Lung (tissue), 17 donors: ENCODE measurements at places on chromosomes 7 and 10.

DNA sequence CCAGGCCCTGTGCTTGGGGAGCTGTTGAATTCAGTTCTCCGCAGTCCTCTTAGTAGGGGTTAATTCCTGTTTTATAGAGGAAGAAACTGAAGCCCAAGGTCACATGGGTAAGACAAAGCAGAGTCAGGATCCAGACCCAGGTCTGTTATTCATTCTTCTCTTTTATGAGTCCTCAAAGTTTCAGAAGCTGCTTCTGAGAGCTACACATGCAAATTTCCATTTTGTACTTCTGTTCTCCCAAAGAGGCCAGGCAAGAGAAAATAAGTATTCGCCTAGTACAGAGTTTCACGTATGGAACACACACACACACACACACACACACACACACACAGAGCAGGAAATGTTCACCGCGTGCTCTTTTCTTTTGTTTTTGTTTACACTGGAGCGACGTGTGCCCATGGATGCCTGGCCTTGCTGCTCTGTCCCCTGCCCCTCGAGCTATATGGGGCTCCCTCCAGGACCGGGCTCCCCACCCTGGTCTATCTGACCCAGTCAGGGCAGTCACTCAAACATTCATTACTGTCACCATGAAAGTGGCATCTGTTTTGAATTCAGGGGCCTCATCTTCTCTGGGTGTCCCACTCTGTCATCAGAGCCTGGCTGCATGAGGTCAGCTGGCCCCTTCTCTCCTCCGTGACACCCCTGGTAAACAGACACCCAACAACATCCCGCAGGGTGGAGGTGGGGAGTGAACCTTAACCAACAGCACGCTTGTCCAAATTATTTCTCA lies 84.4 kb downstream of the TNS3 start:
- peak; percentile 67 for DNase-seq

GRCh38 chr10:108735380-108735779 lies 1187.9 kb downstream of the XPNPEP1 start:
- DNase-seq: no peak

DNA sequence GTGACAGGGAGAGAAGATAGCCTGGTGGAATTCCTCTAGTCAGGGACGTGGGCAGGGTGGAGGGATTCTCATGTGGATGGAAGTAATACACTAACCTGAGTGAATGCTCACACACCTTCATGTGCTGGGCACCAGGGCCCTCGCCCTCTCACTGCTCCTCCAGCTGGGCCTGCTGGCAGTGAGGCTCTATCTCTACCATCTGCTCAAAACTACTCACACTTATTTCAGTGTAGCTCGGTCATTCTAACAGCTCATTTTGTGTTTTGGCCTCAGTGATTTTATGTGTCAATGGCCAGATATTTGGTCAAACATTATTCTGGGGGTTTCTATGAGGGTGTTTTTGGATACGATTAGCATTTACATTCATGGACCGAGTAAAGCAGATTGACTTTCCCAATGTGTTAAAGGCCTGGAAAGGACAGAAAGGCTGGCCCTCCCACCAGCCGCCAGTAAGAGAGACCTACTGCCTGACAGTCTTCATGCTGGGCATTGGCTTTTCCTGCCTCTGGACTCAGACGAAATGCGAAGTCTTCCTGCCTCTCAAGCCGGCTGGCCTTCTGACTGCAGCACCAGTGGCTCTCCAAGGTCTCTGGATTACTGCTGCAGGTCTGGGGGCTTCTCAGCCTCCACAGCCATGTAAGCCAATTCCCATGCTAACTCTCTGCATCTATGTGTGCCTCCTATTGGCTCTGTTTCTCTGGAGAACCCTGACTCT lies 335.4 kb downstream of the CXCL12 start:
- no peak for DNase-seq

GRCh38 chr10:34869135-34869836 lies 54.2 kb upstream of the PARD3 start:
- no peak for DNase-seq

- no peak for DNase-seq
Observed at GRCh38 chr7:55550841-55551537, 21.3 kb downstream of the VOPP1 start.

DNA sequence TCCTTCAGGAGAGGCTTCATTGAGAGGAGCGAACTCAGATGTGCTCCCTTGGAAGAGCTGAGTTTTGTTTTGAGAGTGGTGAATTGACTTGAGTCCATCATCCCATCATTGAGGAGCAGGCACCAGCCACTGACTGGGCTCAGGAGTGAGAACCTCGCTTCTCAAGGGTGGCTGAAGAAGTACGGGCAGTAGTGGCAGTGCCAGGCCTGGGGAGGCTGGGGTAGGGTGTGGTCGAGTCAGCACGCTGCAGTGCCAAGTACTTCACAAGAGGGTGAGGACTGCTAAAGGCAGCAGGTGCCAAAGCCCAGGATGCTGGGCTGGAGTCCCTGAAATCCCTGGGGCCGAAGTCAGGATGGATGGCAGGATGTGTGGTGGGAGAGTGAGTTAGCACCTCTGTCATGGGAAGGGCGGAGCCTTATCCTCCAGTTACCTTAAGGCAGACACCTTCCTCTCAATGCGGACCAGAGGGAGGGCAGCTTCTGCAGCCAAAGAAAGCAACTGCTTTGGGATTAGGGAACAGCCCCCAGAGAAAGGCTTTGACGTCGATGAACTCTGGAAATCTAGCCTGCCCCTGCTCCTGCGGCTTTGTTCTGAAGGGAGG lies 210.3 kb downstream of the CAMK1D start:
- DNase-seq: no peak

DNA sequence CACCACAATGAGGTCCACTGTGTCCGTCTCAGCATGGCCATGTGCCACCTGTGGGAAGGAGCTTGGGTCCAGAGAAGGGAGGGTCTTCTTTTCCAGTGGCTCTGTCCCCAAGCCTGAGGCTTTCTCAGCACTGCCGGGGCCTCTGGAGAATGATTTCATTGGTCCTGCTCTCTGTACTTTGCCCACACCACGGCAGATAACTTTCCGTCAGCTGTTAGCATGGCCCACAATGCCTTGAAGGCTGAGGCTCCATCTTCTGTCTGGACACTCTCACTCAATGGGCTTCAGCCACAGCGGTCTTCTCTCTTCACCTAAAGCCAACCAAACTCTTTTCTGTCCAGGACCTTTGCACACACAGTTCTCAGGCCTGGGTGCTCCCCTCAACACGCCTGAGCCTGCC lies 192.5 kb downstream of the CXCL12 start:
- DNase-seq: no peak

GRCh38 chr10:62433181-62433692 lies 59.1 kb downstream of the ZNF365 start:
- DNase-seq: no peak

- DNase-seq: no peak
Observed at GRCh38 chr7:114218283-114218682, 196.3 kb upstream of the FOXP2 start.

- DNase-seq: no peak
Observed at GRCh38 chr7:149713061-149713730, 60.2 kb downstream of the ZNF467 start.

GRCh38 chr10:73785721-73786511 lies 510 bp downstream of the ZSWIM8 start:
- DNase-seq: peak; percentile 33

DNA sequence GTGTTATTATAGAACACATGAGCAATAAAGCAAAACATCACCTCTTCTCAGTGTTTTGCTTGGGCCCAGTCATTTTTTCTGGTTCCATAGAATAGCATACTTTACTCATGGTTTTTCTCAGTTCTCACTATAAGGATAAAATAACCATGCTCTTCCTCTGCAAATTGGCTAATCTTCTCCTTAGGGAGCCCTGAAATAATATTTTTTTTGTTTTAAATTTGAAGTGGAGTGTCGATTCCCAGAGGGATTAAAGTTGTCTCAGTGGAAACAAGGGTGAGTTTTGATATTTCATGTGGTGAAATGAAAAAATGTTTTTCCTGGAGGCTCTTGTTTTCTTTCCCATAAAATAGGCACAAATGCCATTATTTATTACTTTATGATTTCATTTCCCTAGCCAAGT lies 127.3 kb downstream of the NOC3L start:
- no peak for DNase-seq

- no peak for DNase-seq
Observed at GRCh38 chr7:83824214-83824613, 175.3 kb upstream of the SEMA3E start.

DNA sequence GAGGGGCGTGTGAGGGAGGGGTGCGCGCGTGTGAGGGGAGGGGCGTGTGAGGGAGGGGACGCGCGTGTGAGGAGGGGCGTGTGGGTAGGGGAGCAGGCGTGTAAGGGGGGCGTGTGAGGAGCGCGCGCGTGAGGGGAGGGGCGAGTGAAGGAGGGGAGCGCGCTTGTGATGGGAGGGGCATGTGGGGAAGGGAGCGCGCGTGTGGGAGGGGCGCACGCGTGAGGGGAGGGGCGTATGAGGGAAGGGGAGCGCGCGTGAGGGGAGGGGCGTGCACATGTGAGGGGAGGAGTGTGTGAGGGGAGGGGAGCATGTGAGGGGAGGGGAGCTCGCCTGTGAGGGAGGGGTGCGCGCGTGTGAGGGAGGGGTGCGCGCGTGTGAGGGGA lies 19.1 kb downstream of the MXI1 start:
- DNase-seq: peak; percentile 98

- no peak for DNase-seq
Observed at GRCh38 chr10:86756511-86757112, at the start of gene BMPR1A. Gene BMPR1A (plus strand): TSS chr10:86756619. CDS start chr10:86876019, 119,400 bp downstream.

GRCh38 chr10:14112056-14112455 lies 218.7 kb downstream of the FRMD4A start:
- DNase-seq: no peak

- DNase-seq: no peak
Observed at GRCh38 chr10:96789571-96790108, 42.5 kb upstream of the LCOR start.

DNA sequence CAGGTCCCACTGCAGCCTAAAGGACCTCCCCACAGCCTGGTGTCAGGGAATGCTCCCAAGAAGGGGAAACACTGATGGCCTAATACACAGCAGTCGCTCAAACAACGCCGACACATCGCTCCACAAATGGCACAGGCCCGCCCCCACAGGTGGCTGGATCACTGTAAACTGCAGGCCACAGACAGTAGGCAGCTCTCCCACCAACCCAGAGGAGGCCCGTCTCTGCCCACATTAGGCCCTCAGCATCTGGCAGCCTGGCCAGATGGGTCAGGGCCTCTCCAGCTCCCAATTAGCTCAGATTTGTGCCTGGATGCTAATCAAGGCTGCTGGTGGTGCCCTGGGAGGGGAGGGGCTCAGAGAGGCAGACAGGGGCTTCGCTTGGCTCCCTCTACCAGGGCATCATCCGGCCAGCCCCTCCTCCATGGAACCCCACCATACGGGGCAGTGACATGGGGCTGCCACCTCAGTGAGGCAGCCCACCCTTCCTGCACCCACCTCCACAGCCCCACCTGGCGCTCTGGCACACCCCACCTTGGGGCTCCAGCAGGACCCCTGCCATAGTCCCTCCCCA lies 42.7 kb downstream of the CAMK2B start:
- no peak for DNase-seq

GRCh38 chr7:33339074-33339790 lies 209.9 kb downstream of the BBS9 start:
- no peak for DNase-seq

- no peak for DNase-seq
Observed at GRCh38 chr10:93026072-93026471, 34.5 kb upstream of the CYP26C1 start.

DNA sequence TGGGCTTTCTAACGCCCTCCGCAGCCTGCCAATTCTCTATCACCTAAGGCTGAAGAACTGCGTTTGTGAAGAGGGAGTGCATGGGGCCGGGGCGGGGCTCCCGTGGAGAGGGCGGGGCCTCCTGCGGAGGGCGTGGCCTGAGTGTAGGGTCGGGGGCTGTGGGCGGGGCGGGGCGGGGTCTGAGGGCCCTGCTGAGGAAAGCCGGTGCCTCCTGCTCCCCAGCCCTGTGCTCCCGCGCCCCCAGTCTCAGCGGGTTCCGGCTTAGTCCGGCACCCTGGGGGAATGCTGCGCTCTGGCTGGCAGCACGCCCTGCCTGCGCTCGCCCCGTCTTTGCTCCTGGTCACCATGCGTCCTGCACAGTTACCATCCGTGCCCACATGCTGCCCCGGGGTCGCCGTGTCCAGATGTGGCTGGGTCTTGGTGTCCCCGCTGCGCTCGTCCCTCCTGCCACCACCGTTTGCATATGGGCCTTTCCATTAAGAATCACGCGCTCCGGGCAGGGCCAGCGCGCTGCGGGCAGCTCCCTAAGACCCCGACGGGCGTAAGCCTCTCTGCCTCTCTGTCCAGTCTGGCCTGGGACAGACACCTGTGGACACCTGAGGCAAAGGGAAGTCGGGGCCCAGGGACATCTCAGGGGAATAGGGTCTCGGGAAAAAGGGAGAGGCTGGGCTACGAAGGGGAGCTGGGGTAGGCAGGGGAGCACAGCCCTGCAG lies 144.0 kb upstream of the RET start:
- DNase-seq: peak; percentile 50

GRCh38 chr7:74222851-74223710 lies 13.3 kb downstream of the LAT2 start:
- DNase-seq: no peak

DNA sequence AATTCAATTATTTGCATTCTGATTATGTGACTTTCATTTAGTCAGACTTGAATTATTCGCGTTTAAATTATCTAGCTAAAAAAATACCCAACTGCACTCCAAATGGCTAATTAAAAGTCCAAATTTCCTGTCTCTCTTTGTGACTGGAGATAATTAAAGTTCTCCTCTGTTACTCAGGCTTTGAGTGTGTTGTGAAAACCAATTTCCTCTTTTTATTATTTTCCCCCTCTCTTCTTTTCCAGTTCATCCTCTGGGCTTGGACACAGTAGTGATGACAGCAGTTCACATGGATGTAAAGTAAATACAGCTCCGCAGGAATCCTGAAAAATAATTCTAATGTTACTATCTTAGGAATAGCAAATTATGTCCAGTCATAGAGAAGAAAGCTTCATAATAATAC lies 80.6 kb downstream of the SNX10 start:
- no peak for DNase-seq

DNA sequence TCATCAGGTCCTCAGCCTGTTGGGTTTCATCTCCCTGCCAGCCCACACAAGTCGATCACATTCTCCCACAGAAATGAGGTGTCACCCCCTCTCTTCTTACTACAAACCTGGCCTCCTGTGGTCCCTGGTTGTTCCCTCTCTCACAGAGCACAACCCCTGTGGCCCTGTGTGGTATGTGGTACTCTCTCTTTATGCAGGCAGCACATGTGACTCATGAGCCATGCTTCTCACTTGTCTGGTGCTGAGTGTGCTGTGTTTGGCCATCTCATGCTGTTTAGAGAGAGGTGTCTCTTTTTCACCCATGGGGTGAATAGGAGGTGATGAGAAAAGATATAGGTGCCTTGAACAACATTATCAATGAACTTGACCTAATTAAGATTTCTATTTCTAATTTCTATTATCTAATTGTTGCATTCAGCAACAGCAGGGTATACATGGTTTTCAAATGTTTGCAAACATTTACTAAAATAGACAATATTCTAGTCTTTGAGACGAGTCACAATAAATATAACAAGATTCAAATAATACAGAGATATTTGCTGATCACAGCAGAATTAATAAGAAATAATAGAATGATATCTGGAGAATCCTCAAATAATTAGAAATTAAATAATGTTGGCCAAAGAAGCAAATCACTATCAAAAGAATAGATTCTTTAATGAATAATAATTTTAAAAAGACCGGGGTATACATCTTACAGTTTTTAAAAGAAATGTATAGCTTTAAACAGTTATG lies 633.8 kb upstream of the IGFBP3 start:
- DNase-seq: no peak
